Stimulated activated naive CD8-positive, alpha-beta T cell treated with anti-CD3 and anti-CD28 coated beads, Interleukin-15, amount 100 ng/mL, for 72 hours (primary cell): ENCODE measurements at places on chromosomes 4 and X.
A peak's percentile ranks its signal among the peaks of the same experiment; 100 is the strongest.

DNA sequence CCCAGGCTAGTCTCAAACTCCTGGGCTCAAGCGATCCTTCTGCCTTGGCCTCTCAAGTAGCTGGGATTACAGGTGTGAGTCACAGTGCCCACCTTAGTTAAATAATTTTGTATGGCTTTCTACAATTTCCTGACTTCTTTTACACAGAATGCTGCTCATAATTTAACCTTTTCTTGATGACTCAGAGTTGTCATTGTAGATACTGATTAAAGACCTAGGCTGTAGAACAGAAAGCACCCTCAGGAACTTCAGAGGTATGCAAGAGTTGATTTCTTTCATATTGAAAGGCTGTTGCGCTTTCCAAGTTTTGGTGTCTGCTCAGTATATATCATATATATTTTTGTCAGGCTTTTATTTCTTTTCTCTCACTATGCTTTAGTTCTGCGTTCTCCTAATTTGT lies 21.1 kb upstream of the GPR34 start:
- DNase-seq, result no peak

DNA sequence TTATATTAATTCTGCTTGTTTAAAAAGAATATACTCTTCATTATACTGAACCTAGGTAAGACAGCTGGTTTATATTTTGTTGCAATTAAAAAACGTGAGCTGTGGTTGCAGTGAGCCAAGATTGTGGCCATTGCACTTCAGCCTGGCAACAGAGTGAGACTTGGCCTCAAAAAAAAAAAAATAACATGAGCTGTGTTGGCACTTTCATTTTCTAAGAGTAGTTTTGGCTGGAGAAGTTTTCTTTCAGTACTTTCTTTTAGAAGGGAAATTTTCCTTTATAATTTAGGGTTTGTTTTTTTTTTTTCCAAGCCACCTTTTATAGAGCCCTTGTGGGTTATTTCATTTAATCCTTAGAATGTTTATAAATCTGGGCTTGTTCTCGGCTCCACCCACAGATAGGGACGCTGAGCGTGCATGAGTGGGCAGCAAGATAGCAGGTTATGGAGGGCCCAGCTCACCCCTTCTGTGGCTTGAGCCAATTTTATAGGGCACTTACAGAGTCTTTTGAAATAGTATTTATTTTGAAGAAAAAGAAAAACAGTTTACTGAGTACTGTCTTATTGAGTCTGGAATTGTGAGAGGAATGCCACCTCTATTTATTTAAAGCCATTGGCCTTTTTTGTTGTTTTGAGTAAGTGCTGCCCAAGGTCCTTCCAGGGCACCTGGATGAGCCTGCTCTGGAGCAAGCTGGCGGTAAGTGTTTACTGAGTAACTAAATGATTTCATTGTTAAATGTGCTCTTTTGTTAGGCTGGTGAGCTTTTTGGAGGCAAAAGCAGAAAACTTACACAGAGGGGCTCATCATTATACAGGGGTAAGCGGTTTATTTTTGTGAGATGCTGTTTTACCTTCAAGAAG lies 60.9 kb downstream of the HTT start:
- no peak for DNase-seq

DNA sequence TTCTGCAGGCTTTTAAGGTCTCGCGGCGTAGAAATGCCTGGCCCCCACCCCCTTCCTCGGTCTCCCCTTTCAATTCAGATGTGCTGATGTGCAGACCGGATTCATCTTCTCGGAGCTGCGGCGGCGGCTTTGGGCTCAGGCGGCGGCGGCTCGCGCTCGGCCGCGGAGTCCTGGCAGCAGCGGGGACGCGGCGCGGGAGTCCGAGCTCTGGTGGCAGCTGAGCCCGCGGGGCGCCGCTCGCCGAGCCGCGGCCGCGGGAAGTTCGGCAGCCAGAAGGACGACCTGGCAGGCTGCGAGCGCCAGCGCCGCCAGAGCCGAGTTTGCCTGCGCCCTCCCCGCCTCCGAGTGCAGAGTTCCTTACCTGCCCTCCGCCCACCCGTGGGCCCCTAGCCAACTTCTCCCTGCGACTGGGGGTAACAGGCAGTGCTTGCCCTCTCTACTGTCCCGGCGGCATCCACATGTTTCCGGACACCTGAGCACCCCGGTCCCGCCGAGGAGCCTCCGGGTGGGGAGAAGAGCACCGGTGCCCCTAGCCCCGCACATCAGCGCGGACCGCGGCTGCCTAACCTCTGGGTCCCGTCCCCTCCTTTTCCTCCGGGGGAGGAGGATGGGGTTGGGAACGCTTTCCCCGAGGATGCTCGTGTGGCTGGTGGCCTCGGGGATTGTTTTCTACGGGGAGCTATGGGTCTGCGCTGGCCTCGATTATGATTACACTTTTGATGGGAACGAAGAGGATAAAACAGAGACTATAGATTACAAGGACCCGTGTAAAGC lies 448 bp downstream of the TLL1 start:
- DNase-seq, result no peak

GRCh38 chrX:41118156-41118555 lies 32.9 kb downstream of the USP9X start:
- DNase-seq, result peak; percentile 33

GRCh38 chr4:40292313-40292759 lies 42.8 kb upstream of the CHRNA9 start:
- no peak for DNase-seq

DNA sequence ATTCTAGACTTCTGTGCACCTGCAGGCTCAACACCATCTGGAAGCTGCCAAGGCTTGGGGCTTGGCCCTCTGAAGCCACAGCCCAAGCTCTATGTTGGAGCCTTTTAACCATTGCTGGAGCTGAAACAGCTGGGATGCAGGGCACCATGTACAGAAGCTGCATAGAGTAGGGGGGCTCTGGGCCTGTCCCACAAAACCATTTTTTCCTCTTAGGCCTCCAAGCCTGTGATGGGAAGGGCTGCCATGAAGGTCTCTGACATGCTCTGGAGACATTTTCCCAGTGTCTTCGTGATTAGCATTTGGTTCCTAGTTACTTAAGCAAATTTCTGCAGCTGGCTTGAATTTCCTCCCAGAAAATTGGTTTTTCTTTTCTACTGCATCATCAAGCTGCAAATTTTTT lies 999.3 kb upstream of the GRIA3 start:
- DNase-seq, result no peak

DNA sequence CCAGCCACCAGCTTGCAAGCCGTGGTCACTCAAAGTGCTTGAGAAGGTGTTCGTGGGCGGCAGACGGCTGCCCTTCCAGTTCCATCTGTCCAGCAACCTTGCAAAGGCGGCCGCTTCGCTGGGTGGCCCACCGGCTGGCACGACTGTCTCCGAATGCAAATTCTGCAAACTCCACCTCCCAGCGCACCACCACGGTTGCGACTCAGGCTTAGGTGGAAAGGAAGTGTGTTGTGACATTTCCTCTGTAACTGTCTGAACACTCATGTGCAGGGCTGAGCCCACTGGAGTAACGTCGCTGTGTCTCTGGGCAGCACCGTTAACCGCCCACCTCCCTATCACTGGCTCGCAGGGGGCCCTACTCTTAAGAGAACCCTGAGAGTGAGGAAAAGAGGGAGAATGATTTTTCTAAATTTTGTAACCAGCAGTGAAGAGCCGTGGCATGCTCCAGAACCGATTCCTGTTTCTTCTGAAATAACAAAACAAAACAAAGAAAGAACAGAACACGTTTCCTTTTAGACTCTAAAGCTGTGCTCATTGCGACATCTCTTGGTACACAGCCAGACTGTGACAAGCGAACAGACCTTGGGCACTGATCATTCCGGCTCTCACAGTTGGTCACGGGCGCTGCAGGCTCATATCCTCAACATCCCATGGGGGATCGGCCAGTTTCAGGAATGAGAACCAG lies at the start of gene P2RY8:
Gene P2RY8, minus strand, starts transcription at position 155 of the 685 bp plus-strand sequence. CDS start 70,627 bp downstream, outside the sequence.
- peak; percentile 90 for DNase-seq

GRCh38 chr4:111108153-111108552 lies 485.3 kb upstream of the PITX2 start:
- no peak for DNase-seq

GRCh38 chrX:6225911-6226595 lies 2.6 kb downstream of the NLGN4X start:
- no peak for DNase-seq

DNA sequence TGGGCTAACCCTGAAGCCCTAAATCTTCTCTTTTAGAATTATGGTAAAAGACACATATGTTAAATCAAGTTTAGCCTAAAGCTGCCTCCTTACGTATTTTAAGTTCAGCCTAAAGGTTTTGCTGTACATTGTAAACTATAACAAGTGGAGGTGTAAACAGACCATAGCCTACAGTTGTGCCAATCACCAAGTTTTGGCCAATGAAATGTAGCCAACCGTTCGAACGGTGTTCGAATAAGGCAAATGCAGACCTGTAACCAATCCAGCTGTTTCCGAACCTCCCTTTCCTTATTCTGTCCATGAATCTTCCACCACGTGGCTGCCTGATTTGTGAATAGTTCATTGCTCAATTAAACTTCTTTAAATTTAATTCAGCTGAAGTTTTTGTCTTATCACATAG lies 52.1 kb upstream of the TBC1D9 start:
- no peak for DNase-seq

- peak; percentile 30 for DNase-seq
Measured at GRCh38 chr4:183098019-183098722, 886 bp upstream of the WWC2 start.
